CD14-positive monocyte (primary cell): ENCODE measurements at places on chromosomes 11 and 22. TPM values are rescaled to one million over a fixed set of nuclear protein-coding genes. Genes with fewer than 3 reads are reported as not detected.

LDLRAD3 gene
- 10.4 TPM for polyA plus RNA-seq

GRCh38 chr11:134244593-134244992 lies 8.6 kb downstream of the THYN1 start:
- DNase-seq: no peak

GRCh38 chr22:28268171-28268570 lies 349.1 kb upstream of the PITPNB start:
- DNase-seq: no peak

GRCh38 chr11:72836111-72836510 lies 21.9 kb downstream of the ATG16L2 start:
- DNase-seq: no peak

- peak; percentile 69 for DNase-seq
These were observed 11.3 kb upstream of the MOGAT2 start for GRCh38 chr11:75706260-75706729.

- DNase-seq: no peak
These were observed 1863.7 kb upstream of the RAG2 start for GRCh38 chr11:38461751-38462150.

GRCh38 chr11:23097891-23098290 lies 237.6 kb upstream of the CCDC179 start:
- no peak for DNase-seq
